ENCODE measurements at places on chromosomes 7 and 10. TPM values are rescaled to one million over a fixed set of nuclear protein-coding genes. Genes with fewer than 3 reads are reported as not detected.

DNA sequence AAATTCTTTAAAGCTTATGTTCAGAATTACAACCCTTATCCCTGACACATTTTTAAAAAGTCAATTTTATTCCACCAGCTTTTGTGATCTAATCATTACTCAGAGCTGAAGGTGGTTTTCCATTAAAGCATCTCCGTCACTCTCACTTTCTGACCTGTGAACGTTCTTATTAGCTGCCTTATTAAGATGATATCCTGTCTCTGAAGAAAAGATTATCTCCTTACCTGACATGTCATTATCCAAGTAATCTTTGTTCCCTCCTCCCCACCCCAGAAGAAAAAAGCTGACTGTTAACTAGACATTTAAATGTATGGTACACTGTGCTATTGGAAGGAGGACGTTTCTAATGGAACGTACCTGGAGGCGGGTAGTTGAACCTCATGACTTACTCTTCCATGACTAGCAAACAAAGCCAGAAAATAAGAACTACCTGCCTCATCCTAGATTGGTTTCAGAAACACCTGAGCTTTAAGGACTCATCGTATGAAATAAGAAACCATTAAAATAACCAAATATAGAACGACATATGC is 708.7 kb downstream of the PARD3 start:
- no peaks in the 10 kb centered on the region for H3K27me3 ChIP-seq
- DNase-seq: no peak
- H3K4me3 ChIP-seq: no peak overlapping the region

DNA sequence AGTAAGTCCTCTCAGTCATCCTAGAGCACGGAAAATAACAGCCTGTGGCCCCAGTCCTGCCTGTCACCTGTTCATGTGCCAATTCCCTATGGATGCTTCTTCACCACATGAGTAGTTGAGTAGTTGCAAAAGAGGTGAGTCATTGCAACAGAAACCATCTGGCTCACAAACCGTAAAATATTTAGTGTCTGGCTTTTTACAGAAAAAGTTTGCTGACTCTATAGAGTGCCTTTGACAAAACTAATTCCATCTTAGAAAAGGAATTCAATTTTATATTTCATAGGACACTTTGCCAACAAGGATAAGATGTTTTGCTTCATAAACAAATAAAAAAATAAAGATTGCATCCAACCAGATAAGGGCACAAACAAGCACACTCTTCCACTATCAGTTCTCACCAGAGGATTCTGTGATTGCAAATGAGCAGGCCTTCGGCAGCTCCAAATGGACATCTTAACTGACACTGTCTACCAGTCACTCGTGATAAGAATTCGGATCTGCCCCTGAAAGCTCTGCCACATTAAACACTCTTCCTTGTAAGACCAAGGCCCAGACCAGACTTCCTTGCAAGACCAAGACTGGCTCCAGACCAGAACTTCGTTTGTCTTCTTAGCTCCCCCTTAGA is 242.7 kb upstream of the SEMA3C start:
- no peaks in the 10 kb centered on the region for H3K36me3 ChIP-seq
- no peak overlapping the region for H3K4me3 ChIP-seq
- H3K4me1 ChIP-seq: peaks cover 6% of the 10 kb centered on the region

GRCh38 chr7:19939746-19940145 is 166.3 kb upstream of the TMEM196 start:
- no peaks in the 10 kb centered on the region for H3K36me3 ChIP-seq
- DNase-seq: peak; percentile 58
- no peak overlapping the region for H3K4me3 ChIP-seq
- no peaks in the 10 kb centered on the region for H3K4me1 ChIP-seq

- H3K4me3 ChIP-seq: no peak overlapping the region
- H3K4me1 ChIP-seq: peaks cover 15% of the 10 kb centered on the region
- no peaks in the 10 kb centered on the region for H3K27me3 ChIP-seq
- DNase-seq: peak; percentile 98
- H3K27ac ChIP-seq: peak overlapping the region; percentile 76
These were observed 18.3 kb downstream of the SGMS1 start for GRCh38 chr10:50605269-50605950.

- H3K4me3 ChIP-seq: no peak overlapping the region
- no peaks in the 10 kb centered on the region for H3K4me1 ChIP-seq
- no peaks in the 10 kb centered on the region for H3K36me3 ChIP-seq
- H3K27me3 ChIP-seq: peaks cover 16% of the 10 kb centered on the region
These were observed 181.6 kb downstream of the EVX1 start for GRCh38 chr7:27424231-27424630.

GRCh38 chr7:43520201-43520600 is 62.7 kb upstream of the STK17A start:
- H3K36me3 ChIP-seq: no peaks in the 10 kb centered on the region
- no peak overlapping the region for H3K27ac ChIP-seq
- H3K27me3 ChIP-seq: peaks cover 15% of the 10 kb centered on the region

GRCh38 chr10:80410122-80410521 is 1.8 kb downstream of the PRXL2A start:
- no peak for DNase-seq
- peaks cover 3% of the 10 kb centered on the region for H3K4me1 ChIP-seq
- H3K27ac ChIP-seq: no peak overlapping the region
- H3K36me3 ChIP-seq: no peaks in the 10 kb centered on the region
- no peak overlapping the region for H3K4me3 ChIP-seq

DNA sequence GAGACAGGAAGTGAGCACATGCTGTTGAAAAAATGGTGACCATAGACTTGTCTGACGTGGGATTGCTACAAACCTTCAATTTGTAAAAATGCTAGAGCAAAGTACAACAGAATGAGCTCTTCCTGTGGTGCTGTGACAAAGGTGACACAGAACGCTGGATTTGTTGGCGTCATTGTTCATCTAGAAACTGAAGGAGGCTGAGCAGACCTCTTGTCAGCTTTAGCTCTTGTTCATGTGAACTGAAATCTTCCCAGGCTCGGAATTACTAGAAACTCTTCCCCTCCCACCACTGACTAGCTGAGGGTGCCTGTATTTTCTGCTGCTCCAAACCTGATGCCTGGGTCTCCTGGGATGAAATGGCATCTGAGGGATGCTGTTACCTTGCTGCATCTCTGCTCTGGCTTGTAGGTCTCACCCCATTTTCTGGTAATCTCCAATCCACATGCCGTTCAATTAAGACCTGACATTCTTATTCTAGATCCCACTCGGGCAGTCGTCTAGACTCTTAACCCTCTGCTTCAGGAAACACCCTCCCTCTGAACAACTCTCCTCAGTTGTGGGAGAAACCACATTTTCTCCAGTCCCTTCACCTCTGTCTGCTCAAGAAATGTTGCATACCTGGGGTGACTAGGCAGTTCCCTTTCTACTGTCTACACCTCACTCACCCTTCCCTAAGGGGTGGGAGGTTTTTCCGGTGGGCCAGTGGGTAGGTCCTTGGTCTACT is 349.3 kb downstream of the CXCL12 start:
- no peaks in the 10 kb centered on the region for H3K36me3 ChIP-seq
- DNase-seq: no peak
- H3K27ac ChIP-seq: no peak overlapping the region
- H3K4me1 ChIP-seq: no peaks in the 10 kb centered on the region

- H3K27me3 ChIP-seq: no peaks in the 10 kb centered on the region
- no peaks in the 10 kb centered on the region for H3K4me1 ChIP-seq
- peaks cover 14% of the 10 kb centered on the region for H3K36me3 ChIP-seq
- peak; percentile 18 for DNase-seq
- no peak overlapping the region for H3K4me3 ChIP-seq
These were observed 13.5 kb upstream of the ASCC1 start for GRCh38 chr10:72229261-72230251.

GRCh38 chr7:117087639-117088396 is 134.5 kb downstream of the ST7 start:
- peaks cover 5% of the 10 kb centered on the region for H3K4me1 ChIP-seq
- DNase-seq: no peak
- no peaks in the 10 kb centered on the region for H3K27me3 ChIP-seq
- H3K36me3 ChIP-seq: no peaks in the 10 kb centered on the region
- H3K27ac ChIP-seq: no peak overlapping the region

- H3K36me3 ChIP-seq: no peaks in the 10 kb centered on the region
- H3K4me3 ChIP-seq: no peak overlapping the region
- peaks cover 20% of the 10 kb centered on the region for H3K4me1 ChIP-seq
- no peaks in the 10 kb centered on the region for H3K27me3 ChIP-seq
- peak; percentile 87 for DNase-seq
These were observed 242.8 kb downstream of the KLF6 start for GRCh38 chr10:3542185-3542611.

The HOXA11 gene
- not detected for total RNA-seq

The GRID2IP gene
- not detected for total RNA-seq

The MUC12 gene
- not detected for total RNA-seq

The RPP38 gene
- total RNA-seq: 12.4 TPM

The OR2A12 gene
- not detected for total RNA-seq

The SLC29A4 gene
- 2.5 TPM for total RNA-seq

The DYNC1I1 gene
- not detected for total RNA-seq
